Brain microvascular endothelial cell (primary cell): ENCODE measurements at places on chromosomes 13 and 19.

- DNase-seq: no peak
Measured at GRCh38 chr13:95676105-95676761, 706 bp upstream of the DNAJC3 start.

DNA sequence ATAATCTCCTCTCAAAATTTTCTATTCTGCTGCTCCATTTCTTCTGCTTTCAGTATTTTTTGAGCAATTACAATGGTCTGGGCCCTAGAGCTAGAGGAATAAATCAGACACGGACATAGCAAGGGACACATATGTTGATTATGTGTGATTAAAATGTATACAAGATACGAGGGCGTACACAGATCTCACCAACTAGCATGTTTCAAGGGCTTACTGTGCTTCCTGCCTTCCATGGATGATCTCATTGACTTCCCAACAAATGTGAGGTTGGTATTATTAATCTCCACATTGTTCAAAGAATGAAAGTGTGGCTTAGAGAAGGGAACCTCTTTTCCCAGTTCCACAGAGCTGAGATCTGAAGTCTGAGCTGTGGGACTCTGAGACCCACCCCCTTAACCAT lies 9.1 kb downstream of the PLD3 start:
- DNase-seq: no peak

DNA sequence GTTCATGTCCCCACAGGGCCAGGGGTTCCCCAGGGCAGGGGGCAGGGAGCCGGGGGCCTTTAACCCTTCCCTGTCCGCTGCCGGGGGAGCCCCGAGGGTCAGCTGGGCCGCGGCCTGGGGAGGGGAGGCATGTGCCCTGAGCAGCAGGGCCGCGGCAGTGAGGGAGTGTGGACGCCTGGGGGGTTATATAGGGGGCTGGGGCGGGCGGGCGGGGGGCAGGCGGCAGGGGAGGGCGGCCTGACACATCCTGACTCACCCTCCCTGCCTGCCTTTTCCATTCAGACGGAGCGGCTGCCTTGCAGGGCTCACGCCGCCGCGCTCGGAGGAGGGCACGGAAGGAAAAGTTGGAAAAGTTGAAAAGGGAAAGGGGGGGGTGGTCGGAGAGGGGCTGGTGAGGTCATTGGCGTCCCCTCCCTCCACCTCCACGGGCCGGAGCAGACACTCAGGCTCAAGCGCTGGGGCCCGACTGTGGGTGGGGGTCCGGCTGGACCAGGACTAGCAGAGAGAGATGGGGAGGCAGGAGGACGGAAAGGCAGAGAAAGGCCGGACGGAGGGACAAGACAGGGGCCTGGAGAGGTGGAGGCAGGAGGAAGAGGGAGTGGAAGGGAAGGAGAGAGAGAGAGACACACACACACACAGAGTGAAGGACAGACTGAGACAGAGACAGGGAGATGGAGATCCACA lies at the start of gene IL11:
Gene IL11, minus strand, starts transcription at position 159 of the 684 bp plus-strand sequence. Its CDS starts 153 bp downstream, at position 6.
- peak; percentile 32 for DNase-seq

DNA sequence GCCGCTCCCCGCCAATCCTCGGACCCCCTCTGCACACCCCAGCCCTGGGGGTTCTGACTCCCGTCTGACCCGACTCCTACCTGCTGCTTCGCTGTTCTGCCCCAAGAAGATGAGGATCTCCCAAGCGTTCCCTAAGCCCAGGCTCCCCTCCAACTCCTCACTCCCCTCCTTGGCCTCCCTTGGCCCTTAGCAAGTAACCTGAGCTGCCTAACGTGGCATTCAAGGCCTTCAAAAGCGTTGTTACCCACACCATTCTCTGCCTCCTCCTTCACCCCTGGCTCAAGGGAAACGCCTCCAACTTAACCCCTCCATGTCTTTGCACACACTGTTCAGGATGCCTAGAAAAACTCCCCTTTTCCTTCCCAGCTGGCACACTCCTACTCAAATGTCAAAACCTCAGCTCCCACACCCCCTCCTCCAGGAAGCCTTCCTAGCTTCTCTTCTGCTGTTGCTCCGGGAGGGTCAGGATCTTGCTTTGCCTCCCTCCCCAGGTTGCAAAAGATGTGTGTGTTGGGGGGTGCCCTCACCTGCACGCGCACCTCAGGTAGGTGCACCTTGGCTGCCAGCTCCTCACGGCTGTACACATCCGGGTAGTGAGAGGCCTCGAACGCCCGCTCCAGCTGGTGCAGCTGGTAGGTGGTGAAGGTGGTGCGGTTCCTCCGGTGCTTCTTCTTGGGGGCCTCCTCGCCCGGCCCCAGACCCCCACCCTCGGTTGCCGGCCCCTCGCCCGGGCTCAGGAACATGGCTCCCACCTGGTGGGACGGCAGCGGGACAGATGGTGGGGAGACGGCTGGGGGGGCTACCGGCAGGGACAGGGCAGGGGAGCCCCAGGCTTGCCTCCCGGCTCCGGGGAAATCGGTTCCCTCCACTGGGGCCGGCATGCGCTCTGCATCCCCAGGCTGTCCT lies 775 bp downstream of the RAX2 start:
- DNase-seq: no peak

GRCh38 chr19:41206456-41206855 lies 12.6 kb upstream of the AXL start:
- DNase-seq: no peak

DNA sequence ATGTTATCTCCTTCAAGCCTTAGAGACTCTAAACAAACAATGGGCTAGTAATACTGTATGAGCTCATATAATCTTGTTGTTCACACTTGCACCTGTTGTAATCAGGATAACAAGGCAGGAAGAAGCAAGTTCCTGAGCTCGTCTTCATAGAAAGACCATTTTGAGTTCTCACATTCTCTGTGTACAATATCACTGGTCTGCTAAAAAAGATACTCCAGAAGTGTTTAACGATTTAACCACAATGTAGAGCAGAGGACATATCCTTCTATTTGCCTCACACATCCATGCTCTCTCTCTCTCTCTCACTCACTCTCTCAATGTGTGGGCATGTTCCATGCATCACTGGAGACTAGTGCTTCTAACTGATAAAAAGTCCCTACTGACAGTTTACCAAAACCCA lies 122.9 kb downstream of the MIPEP start:
- no peak for DNase-seq

DNA sequence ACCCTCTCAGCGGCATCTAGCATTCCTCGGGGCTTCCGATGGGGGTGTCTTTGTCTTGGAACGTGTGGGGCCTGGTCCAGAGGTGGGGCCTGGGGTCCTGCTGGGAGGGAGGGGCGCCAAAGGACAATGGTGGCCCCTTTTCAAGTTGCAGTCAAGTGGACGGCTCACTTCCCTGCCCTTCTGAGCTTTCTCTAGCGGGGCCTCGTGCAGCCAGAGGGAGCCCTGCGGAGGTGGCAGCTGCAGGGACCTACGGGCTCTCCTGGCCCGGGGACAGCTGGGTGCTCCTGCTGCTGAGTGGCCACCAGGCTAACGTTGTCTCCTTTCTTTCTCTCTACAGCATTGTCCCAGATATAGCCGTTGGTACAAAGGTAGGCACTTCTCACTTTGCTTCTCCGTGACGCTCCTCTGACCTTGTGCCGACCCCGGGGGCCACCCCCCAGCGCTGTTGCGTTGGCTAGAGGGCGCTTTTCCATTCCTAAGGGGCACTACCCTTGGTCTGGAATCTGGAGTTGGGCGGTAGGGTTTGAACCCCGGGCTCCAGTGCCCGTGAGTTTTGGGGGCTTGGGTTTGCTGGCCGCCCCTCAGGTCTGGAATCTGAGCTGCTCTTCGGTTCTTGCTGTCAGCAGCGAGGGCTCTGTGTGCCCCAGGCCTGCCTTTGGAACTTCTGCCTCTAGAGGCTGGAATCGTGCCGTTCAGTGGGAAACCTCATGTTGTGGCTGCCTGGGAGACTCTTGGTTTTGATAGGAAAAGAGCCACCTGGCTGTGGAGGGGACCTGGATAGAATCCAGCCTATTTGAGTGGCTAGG lies 2.0 kb downstream of the PTBP1 start:
- DNase-seq: no peak

- DNase-seq: no peak
Measured at GRCh38 chr13:106357198-106357597, 178.3 kb downstream of the EFNB2 start.

- DNase-seq: no peak
Measured at GRCh38 chr13:102131246-102131645, 270.6 kb downstream of the FGF14 start.

GRCh38 chr13:66556306-66556705 lies 673.8 kb downstream of the PCDH9 start:
- no peak for DNase-seq

DNA sequence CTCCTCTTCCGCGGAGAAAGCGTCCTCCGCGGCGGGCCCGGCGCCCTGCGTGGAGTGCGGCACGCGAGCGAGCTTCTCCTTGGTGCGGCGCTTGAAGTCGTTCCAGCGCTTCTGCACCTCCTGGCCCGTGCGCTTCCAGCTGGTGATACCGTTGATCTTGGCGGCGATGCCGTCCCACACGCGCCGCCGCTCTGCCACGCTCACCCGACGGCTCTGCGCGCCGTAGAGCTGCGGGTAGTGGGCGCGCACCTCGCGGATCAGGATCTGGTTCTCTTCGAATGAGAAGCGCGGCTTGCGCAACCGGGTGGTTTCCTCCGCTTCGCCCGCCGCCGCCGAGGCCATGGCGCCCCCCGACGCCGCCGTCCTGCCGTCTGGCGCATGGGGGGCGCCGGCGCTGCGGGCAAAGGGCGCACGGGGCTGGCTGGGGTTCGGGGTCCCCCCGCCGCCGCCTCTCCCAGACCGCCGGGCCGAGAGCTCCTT lies 941 bp downstream of the MYPOP start:
- no peak for DNase-seq

DNA sequence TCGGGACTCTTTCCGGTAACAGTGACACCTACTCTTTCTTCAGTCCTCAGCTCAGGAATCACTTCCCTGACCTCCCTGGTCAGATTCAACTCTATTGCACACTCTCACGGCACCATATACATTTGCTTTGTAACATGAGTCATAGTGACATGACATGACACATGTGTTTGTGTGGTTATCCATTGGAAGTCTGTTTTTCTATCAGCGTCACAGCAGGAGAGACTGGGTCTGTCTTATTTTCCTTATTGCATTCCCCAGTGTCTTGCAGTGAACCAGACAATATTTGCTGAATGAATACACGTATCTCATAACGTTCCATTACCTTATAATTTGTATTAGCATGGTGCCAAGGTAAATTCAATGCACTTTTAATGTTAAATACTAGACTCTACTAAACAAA lies 102.0 kb downstream of the DCLK1 start:
- peak; percentile 97 for DNase-seq

GRCh38 chr19:42288387-42288786 lies 13.5 kb upstream of the PRR19 start:
- DNase-seq: no peak

GRCh38 chr19:46674416-46675178 lies 13.6 kb upstream of the DACT3 start:
- no peak for DNase-seq
